ENCODE measurements at places on chromosomes 12 and 14. TPM values are rescaled to one million over a fixed set of nuclear protein-coding genes. Genes with fewer than 3 reads are reported as not detected.
A peak's percentile ranks its signal among the peaks of the same experiment; 100 is the strongest.

GRCh38 chr14:34227834-34228649 is 234.0 kb downstream of the SPTSSA start:
- DNase-seq, result peak; percentile 16

- DNase-seq, result no peak
Observed at GRCh38 chr14:78075555-78076277, 94.5 kb upstream of the NRXN3 start.

DNA sequence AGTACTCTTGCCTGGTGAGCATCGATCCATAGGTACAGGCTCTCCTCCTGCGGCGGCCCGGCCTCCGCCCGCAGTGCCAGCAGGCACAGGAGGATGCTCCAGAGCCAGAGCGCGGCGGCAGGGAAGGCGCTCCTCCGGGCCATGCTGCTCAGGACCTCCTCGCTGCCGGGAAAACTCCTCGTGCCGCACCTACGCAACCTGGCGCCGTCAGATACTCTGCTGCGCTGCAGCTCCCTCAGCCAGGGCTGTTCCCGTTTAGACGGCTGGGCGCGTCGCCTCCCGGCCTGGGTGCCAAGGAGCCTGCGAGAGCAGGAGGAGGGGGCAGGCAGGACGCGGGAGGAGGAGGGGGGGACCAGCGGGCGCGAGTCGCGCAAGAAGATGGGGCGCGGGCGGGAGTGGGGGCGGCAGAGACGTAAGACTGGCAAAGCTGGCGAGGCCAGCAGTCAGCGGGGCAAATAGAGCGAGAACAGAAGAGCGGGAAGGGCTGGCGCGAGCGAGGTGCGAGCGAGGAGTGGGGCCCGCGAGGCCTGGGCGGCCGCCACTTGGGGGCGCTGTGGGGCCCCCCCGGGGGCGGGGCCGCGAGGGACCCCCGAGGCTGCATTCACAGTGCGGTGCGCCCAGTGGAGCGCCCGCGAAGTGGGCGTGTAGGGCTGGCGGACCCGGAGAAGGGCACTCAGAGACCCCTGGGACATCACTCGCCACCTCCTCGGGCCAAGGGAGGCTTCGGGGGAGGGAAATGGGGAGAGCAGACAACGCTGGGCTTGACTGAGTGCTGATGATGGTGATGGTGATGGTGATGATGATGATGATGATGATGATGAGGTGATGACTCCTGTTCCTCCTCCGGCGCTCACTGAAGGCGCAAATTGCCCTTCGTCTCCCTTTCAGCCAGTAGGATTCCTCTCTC is at the start of gene WIF1:
TSS of gene WIF1 (minus strand) at position 257 of the 907 bp plus-strand sequence. CDS start at position 143, 114 bp downstream.
- DNase-seq, result peak; percentile 40

- no peak for DNase-seq
Observed at GRCh38 chr12:44835641-44836379, 40.3 kb downstream of the NELL2 start.

DNA sequence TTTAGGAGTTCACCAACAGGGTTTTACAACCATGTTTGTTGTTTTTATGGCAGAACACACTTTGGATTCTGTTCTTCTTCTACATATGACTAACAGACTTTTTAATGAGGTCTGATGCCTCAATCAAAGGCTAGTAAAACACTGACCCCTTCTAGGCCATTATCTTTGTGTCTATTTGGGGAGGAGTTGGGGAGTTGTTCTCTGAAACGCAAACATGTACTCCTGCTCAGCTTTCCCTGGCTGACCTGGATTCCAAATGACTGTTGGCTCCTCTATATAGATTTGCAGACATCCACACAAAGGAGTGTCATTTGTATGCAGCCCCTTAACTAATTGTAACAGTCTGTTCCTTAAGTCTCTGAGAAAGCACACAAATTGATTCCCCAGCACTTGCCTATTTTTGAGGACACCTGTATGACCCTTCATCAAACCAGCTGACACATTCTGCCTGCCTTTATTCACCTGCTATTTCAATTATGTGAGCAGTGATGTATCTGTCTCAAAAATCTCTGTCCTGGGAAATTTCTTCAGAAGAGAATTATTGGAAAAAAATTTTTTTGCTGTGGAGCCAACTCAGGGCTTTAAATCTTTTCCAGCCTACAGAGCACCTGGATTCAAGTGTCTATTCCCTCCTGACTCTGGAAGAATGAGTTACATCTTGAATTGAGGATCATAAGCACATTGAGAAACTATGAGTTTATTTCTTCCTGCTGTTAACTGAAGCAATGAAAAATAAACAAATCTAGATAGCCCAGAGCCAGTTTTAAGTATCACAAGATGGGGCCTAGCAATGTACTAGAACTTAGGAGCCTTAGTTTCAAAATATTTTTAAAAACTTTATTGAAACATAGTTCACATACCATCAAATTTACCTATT is 417.2 kb downstream of the RAD51B start:
- no peak for DNase-seq

DNA sequence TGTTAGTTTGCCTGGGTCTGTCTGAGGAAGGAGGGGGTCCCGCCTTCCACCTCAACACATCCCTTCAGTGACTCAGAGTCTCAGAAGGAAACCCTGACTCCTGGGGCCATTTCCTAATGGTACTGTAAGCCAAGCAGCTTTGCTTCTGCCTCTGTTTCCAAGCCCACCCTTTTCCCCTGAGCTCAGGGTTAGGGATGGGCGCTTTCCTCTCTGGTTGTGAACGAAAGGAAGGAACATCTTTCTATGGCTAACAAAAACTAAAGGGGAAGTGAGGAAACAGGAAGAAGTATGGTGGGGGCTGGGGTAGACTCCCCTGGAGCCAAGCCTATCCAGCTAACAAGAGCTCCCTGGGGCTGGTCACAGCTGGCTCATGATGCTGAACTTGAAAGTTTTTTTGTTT is 11.6 kb upstream of the UNC119B start:
- no peak for DNase-seq

- no peak for DNase-seq
Observed at GRCh38 chr14:54490445-54491175, 1.8 kb upstream of the GMFB start.

GRCh38 chr12:71782017-71782416 is 27.4 kb downstream of the RAB21 start:
- DNase-seq, result peak; percentile 68

GRCh38 chr14:23694085-23694948 is 58.2 kb downstream of the DHRS2 start:
- DNase-seq, result no peak

Gene LBHD2
- polyA plus RNA-seq, result not detected

Gene EIF2S3B
- polyA plus RNA-seq, result 0.56 TPM

Gene C12orf54
- not detected for polyA plus RNA-seq

Gene P2RX2
- not detected for polyA plus RNA-seq

Gene GOLGA5
- 12.9 TPM for polyA plus RNA-seq

Gene KRT82
- not detected for polyA plus RNA-seq

Gene KRT77
- polyA plus RNA-seq, result not detected

Gene RPS6KL1
- polyA plus RNA-seq, result 0.52 TPM

Gene SLC17A8
- not detected for polyA plus RNA-seq
